T-helper 1 cell (primary cell): ENCODE measurements at places on chromosomes 1 and 21.

DNA sequence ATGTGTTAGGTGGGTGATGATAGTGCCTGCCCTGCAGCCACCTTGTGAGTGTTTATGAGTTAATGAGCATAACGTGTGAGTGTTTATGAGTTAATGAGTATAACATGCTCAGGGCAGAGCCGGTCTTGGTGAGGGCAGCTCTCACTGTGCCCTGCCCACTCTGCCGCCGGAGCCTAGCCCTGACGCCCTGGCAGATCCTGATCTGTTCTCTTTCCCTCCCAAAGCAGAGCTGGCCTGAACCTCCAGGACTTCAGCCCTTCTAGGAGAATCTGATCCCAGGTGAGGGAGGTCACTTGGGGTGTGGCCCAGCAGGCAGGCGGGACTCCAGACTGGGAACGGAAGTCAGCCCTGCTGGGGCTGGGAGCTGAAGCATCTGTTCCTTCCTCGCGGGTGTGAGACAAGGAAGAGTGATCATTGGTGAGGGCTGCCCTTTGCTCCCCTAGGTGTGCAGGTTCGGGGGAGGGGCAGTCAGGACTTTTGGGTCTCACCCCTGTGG lies 5.7 kb downstream of the FBLIM1 start:
- DNase-seq: no peak

GRCh38 chr1:98903261-98903660 lies 101.4 kb downstream of the PLPPR5 start:
- DNase-seq: no peak

- no peak for DNase-seq
Observed at GRCh38 chr1:192747943-192748342, 60.9 kb upstream of the RGS2 start.

DNA sequence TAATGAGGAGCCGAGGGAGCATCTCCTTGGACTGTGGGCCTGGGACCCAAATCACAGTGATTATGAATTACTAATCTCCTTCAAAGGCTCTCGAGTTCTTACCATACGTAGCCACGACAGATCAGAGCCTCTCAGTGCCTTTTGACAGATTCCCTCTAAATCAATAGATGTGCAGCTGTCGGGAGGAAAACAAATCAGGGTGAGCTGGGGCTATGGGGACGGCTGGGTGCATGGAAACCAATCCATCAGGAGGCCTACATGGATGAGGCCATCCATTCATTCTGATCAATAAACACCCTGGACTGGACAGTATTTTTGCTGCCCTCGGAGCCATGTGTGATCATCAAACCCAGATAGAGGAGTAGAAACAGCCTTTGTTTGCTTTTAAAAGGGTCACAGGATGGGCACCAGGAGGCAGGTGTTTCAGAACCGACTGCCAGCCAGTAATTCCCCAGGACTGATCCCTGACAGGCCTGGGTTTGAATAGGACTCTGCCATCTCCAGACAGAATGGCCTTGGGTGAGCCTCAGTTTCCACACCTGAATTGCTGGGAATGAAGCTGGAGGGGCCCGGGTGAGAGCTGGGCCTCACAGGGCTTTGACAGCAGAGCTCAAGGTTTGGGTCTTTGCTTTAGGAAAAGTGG lies 532.8 kb downstream of the MATN1 start:
- DNase-seq: no peak

GRCh38 chr1:230879778-230880177 lies 11.5 kb upstream of the C1orf198 start:
- DNase-seq: no peak

DNA sequence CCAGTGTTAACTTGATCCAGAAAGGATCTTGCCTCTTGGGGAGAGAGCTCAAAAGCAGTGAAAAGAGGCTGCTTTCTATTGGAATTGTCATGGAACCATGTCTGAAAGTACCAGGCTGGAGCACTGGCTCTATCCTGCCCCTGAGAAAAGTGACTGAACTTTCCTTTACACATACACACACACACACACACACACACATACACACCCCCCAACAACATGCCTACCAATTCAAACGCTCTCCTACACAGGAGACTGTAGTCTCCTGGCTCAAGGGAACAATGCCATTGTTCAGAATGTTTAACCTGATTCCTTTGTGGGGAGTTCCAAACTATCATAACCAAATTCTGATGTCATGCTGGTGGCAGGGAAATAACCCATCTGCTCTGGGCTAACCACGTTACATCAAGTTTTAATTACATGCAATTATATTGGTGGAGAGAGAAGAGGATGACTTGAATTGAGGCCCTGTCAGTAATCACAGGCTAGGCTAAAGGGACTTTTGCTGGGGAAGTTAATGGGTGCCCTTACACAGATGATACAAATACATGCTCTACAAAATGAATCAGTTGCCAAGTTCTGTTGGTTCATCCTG lies 52.3 kb upstream of the DUSP10 start:
- no peak for DNase-seq

DNA sequence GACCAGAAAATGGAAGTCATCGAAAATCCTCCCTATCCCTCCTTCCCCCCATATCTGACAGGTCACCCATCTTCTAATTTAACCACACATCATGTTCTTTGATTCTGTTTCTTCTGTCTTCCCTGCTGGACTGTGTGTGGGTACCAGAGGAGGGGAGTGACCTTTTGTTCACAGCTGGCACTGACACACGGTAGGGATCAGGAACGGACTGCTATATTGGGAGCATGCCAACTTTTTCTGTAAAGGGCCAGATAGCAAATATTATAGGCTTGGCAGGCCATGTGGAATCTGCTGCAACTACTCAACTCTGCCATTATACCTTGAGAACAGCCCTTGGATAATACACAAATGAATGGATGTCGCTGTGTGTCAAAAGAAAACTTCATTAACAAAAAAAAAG lies 7.5 kb upstream of the TOMM20 start:
- no peak for DNase-seq

DNA sequence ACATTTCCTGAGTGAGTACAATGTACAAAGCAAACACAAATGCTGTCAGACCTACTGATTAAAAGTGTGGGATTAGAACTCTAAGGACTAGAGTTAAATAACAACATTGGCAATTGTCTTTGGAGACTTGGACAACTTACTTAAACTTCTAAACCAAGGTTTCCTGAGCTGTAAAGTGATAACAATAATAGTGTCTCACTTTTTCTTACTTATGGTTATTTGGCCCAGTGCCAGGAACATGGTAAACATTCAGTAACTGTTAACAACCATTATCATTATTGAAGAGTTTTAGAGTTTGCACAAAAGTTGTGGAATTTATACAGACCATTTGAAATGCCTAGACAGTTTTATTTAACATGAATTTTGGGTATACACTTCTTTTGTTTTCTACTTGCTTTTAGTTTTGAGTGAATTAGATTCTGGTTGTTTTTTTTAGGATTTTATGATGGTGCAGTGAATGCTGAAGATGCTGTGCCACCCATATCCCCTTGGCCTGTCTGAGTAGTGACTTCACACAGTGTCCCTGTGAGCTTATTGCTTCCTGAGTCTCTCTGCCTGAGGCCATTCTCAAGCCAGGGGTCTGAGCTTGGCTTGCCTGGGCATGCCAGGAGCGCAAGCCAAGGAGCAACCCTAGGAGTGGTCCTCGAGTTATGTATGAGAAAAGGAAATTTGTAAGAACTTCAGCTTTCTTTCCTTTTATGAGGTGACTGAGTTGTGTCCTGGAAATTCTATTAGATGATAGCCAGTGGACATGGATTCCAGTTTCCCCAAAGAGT lies 932.8 kb downstream of the TTLL7 start:
- DNase-seq: no peak

GRCh38 chr1:241590719-241591118 lies 49.5 kb downstream of the CHML start:
- DNase-seq: no peak

DNA sequence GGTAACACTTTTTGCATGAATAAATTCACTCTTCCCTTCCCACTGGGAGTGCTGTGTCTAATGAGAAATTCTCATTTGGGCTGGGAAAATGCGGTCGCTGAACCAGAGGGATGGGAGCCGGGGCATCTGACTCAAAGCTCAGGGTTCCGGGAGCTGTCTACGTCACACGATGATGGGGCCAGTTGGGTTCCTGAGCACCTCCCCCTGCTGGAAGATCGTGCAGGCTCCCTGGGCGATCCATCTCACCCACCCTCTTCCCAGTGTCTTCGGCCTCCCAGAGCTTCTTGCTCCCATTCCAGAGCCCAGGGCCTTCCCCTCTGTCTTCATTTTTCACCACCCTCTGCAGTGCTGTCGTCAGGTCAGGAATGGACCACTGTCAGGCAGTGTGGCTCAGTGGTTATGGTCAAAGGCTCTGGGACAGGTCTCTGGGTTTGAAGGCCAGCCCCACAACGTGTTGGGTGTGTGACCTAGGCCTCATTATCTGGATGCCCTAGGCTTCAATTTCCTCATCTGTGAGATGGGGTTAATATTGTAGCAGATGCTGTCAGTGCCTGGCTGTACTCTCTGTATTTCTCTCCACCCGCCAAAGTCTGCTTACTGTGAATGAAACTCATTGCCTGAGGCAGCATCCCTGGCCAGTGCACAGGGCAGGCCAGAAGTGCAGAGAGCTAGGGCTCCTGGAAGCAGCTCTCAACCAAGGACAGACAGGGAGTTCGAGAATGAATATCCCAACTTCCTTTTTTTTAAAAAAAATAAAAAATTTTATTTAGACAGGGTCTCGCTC lies 31.8 kb downstream of the IGSF21 start:
- no peak for DNase-seq

DNA sequence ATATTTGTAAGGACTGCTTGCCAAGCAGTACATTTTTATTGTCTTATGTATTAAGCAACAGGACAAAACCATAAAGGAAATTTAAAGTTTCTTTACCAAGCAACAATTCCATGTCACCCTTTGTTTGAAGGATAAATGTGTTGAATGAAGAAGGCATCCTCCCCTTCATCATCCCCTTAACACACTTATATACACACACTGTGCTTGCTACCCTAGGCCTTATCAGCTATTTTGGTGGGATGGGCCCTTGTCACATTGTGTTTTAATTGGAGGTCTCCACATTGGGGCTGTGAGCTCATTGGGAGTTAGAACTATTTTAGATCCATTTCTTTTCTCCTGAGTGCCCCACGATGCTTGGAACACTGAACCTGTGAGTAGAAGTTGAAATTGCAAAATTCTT lies 1.9 kb downstream of the VANGL1 start:
- no peak for DNase-seq

GRCh38 chr21:31986035-31986856 lies 113.4 kb downstream of the HUNK start:
- DNase-seq: no peak
